ENCODE measurements at places on chromosomes 12 and 14. TPM values are rescaled to one million over a fixed set of nuclear protein-coding genes. Genes with fewer than 3 reads are reported as not detected.

TUBA1A gene
- 16.5 TPM for total RNA-seq

DNA sequence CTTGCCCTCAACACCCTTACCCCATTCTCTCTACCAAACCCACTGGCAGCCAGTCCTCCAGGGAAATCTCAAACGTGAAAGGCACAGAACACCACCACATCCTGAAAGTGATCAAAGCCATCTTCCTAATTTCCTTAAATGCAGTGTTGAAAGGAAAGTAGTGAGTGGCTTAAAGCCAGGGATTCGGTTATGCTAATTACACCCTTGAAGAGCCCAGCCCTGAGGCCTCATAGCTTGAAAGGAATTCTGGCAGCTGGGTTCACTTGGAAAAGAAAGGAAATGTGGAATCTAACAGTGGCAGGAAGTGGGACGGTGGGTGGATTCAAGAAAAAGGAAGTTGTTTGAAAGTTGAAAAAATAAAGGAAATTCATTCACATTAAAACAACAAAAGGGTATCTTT is 73.0 kb upstream of the FICD start:
- no peaks in the 10 kb centered on the region for H3K27me3 ChIP-seq
- no peak overlapping the region for H3K27ac ChIP-seq
- DNase-seq: no peak
- H3K4me3 ChIP-seq: no peak overlapping the region
- H3K36me3 ChIP-seq: no peaks in the 10 kb centered on the region

DNA sequence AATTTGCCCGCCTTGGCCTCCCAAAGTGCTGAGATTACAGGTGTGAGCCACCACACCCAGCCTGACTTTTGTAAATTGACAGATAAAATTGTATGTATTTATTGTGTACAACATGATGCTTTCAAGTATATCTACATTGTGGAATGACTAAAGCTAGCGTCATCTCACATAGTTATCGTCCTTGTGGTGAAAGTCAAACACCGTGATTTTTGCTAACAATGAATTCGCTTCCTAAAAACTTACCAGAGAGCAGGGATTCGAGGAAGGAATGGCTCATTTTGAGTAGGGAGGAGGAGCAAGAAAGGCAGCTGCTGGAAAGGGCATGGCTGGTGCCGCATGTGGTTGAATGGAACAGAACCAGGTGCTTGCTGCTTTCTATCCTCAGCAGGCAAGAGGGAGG is 85.4 kb downstream of the LGMN start:
- H3K27ac ChIP-seq: peak overlapping the region; percentile 48
- no peak overlapping the region for H3K4me3 ChIP-seq

DNA sequence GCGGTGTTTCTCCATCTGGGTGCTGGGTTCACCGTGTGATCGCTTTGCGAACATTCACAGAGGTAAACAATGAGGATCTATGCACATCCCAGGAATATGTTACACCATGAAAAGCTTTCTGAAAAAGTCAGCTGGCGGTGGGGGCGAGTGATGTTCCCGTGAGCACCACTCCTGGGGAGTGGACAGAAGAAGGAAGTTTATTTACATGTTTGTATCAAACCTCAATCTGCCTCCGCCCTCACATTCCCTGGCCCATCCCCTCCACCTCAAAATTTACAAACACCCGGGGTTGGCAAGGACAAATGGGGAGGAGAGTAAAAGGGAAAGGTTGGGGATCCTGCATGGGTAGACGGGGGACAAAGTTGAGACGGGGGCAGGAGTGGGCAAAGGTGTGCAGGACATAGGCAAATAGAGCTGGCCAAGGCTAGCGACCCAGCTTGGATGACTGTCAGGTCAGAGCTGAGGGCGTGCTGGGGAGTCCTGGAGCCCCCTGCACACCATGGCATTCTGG is 6.9 kb downstream of the TNFRSF1A start:
- H3K36me3 ChIP-seq: peaks cover 48% of the 10 kb centered on the region
- DNase-seq: no peak
- no peaks in the 10 kb centered on the region for H3K27me3 ChIP-seq
- peak overlapping the region; percentile 29 for H3K4me3 ChIP-seq

DNA sequence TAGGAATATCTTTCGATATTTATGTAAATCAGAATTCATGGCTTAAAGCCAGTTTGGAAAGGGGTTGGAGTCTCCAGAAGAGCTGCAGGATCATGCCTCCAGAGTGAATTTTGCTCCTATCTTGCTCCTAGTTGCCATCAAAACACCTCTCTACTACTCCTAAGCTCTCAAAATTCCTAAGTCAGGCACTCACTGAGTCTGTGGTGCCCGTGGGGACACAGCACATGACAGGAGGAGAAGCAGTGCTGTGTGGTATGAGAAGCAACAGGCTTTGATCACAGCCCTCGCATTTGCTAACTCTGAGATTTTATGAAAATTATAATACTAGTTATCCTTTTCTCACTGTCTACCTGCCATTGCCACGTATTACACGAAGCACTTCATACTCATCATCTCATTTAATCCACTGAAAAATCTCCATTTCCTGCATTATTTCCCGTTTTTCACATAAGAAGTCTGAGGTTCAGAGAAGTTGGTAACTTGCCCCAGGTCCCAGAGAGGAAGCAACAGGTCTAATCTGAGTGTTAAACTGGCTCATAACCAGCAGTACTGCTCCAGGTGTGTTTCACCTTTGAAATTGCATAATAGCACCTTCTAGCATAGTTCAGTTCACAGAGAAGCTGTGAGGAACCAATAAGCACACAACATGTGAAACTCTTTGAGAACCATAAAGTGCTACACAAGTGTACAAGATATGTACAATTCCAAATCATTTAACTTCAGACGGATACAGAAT is 33.1 kb upstream of the SLC35F4 start:
- no peaks in the 10 kb centered on the region for H3K4me1 ChIP-seq
- no peaks in the 10 kb centered on the region for H3K27me3 ChIP-seq
- H3K27ac ChIP-seq: no peak overlapping the region
- no peak overlapping the region for H3K4me3 ChIP-seq

GRCh38 chr12:112125250-112125999 is at the start of gene TRAFD1:
Gene TRAFD1, plus strand, starts transcription at chr12:112125560. Its CDS starts 4,963 bp downstream, at chr12:112130523.
- peak within 1 kb of the TSS; percentile 88 for H3K27ac ChIP-seq
- DNase-seq: peak; percentile 99
- peak within 1 kb of the TSS; percentile 78 for H3K4me3 ChIP-seq
- peaks cover 39% of the 10 kb centered on the region for H3K4me1 ChIP-seq

Measured in Peyer's patch (tissue), 4 donors.